Omental fat pad (tissue), 4 donors: ENCODE measurements at places on chromosomes 7 and 10.

- no peak for DNase-seq
Observed at GRCh38 chr10:46298477-46299285, 11.9 kb downstream of the ANTXRL start.

GRCh38 chr10:108358912-108359311 lies 1194.4 kb upstream of the SORCS1 start:
- no peak for DNase-seq

GRCh38 chr7:84060000-84060399 lies 134.6 kb downstream of the SEMA3A start:
- no peak for DNase-seq

- DNase-seq = no peak
Observed at GRCh38 chr7:131327049-131327625, 539 bp upstream of the MKLN1 start.

- no peak for DNase-seq
Observed at GRCh38 chr10:14751921-14752320, 22.8 kb downstream of the FAM107B start.

DNA sequence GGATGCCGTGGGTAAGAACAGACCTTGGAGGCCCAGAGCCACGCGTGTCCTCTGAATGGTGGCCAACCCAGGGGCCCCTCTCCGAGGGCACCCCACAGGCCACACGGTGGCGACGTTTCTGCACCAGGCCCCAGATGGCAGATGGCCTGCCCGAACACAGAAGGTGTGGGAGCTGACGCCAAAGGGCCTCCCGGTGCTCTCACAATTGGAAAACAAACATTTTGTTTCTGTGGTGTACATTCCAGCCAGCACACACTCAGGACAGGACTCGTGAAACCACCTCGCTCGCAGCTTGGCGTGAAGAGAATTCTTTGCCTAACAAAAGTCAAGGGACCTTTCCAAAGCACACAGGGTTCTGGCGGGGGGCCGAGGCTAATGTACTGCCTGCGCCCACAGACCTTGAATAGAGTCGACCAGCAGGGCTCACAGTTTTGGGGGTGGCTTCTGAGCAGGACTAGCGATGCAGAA lies 112.1 kb downstream of the FAM53B start:
- DNase-seq = no peak

- peak; percentile 89 for DNase-seq
Observed at GRCh38 chr7:79452032-79452494, 1.4 kb downstream of the MAGI2 start.

- DNase-seq = no peak
Observed at GRCh38 chr7:106415433-106415832, 130.7 kb upstream of the NAMPT start.

DNA sequence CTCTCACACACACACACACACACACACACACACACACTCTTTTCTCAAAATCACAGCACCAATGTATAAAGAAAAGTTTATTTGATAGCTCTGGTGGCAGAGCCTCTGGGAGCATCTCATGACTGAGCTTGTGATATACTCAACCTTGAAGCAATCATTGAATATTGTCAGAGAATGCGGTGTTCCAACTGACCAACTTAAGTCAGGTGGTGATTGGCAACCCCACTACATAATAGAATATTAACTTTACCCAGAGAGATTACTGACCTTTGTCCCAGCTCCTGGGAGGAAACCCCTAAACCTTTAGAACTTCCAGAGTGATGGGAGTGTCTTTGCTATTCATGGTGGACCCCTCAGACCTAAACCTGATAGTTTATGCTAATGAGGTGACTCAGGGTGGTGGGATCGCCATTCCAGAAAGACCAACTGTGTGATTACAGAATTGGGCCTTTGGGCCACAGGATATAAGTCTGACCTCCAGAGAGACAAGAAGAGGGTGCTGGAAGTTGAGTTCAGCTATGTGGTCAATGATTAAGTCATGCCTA lies 143.1 kb downstream of the OTUD1 start:
- no peak for DNase-seq

DNA sequence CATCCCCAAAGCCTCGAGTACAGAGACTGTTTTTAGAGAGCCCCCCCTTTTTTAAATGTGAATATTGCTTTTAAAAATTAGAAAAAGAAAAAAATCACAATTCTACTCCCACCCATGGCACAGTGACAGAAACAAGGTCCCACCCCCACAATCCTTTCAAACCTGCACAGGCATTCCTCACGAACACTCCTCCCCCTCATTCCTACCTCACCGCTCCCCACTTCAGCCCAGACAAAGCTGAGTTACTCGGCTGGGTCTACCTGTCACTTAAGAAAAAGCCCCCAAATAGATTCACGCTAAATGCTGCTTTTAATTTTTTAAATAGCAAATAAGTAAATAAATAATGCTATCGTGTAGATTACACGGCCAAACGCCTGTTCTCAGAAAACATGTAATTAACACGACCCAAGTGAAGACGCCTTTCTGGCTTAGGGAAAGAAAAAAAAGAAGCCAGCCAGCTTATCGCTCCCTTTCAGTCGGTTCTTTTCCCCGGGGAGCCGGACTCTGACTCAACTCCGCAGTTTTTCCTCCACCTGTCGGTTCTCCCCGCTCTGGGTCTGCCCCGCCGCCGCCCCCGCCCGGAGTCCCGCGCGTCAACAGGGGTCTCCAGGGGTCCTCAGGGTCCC lies 739 bp downstream of the MPP7 start:
- DNase-seq = peak; percentile 24

DNA sequence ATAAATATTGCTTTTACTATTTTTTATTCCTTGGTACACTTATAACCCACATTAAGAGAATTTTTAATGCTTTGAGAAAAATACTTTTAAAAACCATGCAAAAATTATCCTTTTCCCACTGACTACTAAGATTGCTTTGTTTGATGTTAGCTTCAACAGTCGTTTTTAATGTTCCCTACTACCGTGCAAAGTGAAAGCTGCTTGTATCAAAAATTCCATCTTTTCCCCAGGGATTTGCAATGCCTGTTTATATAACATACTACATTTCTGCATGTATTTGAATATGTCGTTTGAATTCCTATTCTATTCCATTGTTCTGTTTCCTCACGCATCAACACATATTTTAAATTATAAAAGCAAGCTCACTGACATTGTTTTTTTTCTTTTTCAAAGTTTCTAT lies 54.4 kb downstream of the TFPI2 start:
- no peak for DNase-seq

- no peak for DNase-seq
Observed at GRCh38 chr10:69963178-69963834, 89.3 kb upstream of the MACROH2A2 start.

- DNase-seq = no peak
Observed at GRCh38 chr7:47730142-47730541, 148.2 kb upstream of the TNS3 start.

- DNase-seq = peak; percentile 6
Observed at GRCh38 chr10:133125901-133126300, 34.1 kb upstream of the KNDC1 start.

DNA sequence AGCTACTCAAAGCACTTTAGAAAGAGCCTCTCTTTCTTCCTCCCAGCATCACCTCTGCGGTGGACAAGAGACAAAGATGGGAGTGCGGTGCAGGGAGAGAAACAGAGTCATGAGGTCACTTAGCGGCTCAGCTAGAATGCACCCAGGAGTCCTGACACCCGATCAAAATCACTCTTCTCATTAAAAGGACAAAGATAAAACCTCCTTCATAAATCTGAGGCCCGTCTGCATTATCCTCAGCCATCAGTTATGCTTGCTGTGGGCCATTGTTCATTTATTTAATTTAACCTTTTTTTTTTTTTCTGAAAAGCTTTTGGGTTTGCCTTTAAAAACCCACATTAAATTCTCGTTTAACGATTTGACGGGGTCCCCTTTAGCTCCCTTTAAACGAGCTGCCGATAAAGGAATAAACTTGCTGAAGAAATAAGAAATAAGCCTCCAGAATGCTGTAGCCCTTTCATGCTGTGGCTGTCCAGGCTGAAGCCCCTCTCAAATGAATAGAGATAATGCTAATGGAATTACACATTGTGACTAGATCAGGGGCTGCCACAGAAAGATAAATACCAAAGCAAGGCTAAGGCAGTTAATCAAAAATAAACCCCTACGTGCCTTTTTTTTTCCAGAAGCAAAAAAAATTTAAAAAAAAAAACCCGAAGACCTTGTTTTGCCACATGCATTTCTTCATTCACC lies 16.1 kb upstream of the PLXNA4 start:
- DNase-seq = no peak

GRCh38 chr7:2231992-2232765 lies 566 bp downstream of the MAD1L1 start:
- no peak for DNase-seq

DNA sequence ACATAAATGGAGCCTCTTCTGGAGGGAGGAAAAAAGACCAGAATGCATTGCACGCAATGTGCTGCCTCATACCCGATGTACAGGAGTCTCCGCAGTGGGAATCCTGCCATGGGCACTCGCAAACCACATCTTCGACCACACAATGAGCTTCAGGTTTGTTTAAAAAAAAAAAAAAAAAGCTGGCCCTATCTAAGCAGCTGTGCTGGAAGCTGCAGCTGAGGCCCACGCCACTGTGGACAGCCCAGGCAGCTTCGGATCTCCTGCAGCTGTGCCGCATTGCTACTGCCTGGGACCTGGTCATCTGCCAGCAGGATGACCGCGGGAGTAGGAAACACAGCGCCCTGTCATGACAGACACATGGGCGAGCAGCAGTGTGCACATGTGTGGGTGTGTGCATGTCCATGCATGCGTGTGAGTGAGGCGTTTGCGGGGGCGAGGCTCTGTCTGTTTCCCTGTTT lies 26.0 kb downstream of the EN2 start:
- no peak for DNase-seq

DNA sequence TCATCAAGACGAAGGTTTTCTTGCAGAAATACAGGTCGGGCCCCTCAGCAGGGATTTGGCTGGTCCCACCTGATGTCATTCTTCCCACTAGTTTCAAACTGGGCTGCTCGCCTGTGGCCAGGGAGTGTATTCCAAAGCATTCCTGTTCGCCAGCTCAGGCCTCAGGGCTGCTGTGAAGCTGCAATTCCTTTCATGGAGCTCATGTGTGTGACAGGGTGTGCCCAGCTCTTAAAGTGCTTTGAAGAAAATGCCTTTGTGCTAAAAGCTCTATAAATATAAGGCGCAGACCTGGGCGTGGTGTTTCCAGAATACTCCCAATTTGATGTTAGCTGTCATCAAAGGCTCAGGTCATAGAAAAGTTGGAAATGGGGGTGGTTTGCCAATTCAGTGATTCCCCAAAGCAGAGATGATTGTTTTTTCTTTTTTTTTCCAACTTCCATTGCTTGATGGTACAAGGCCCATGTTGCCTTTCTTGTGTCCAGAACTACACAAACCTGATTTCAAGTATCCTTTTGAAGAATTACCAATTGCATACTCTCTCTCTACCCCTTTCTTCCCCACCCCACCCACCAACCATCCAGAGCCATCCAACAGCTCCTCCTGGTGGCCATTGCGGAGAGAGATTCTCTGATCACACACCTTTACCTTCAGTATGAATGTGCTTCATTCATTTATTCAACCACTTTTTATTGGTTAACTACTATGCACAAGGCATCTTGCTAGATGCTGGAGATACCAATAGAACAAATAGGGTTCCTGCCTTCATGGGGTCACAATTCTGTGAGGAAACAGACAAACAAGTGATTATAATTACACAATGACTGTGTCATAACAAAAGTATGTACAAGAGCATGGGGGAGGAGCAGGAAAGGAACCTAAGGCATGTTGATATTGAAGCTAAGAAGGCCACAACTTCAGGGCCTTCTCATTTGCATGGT lies 297.3 kb upstream of the LYZL1 start:
- DNase-seq = no peak

DNA sequence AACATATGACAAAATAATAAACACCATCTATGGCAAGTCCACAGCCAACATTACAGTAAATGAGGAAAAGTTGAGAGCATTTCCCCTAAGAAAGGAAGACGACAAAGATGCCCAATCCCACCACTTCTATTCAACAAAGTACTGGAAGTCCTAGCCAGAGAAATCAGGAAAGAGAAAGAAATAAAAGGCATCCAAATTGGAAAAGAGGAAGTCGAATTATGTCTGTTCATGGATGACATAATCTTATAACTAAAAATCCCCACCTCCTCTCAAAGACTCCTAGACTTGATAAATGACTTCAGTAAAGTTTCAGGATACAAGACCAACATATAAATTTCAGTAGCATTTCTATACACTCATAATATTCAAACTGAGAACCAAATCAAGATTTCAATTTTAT lies 288.5 kb upstream of the POT1 start:
- no peak for DNase-seq

DNA sequence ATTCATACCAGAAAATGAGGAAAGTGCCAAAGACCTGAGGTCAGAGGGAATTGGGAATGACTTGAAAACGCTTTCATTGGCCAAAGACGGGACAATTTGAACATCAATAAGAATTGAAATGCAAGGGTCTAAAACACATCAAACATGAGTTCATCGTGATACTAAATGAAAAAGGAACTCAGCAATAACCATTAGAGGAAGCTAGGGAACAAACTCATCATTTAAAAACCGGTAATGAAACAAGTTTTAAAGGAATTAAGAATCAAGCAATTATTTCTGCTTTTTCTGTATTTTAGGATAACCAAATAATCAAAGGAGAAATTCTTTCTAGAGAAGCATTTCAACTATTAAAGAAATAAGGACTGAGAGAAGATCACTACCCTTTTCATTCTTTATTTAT lies 303.1 kb downstream of the ARHGAP12 start:
- no peak for DNase-seq

GRCh38 chr7:140016540-140016939 lies 46.2 kb downstream of the PARP12 start:
- DNase-seq = no peak

- DNase-seq = no peak
Observed at GRCh38 chr10:5469353-5470061, 29.9 kb downstream of the CALML5 start.

- DNase-seq = no peak
Observed at GRCh38 chr7:114428211-114428610, 13.6 kb downstream of the FOXP2 start.

GRCh38 chr7:128921866-128922440 lies 11.4 kb upstream of the KCP start:
- no peak for DNase-seq

- no peak for DNase-seq
Observed at GRCh38 chr10:3043512-3044368, 23.6 kb upstream of the PFKP start.

GRCh38 chr10:128001363-128001745 lies 94.5 kb downstream of the PTPRE start:
- peak; percentile 9 for DNase-seq

DNA sequence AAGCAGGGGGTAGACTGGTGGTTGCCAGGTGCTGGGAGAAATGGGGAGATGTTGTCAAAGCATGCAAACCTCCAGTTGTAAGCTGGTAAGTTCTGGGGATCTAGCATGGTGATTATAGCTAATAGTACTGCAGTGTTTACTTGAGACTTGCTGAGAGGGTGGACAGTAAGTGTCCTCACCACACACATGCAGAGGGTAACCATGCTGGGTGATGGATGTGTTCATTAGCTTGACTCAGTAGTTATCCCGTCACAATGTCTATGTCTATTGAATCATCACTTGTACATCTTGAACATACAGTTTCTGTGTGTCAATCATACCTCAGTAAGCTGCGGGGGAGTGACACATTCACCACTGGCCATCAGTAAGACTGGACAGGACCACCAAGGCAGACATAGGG lies 42.1 kb downstream of the GSDME start:
- DNase-seq = no peak
